ENCODE measurements at places on chromosomes 3 and 15. TPM values are rescaled to one million over a fixed set of nuclear protein-coding genes. Genes with fewer than 3 reads are reported as not detected.

Gene PRSS50
- 0.20 TPM for total RNA-seq

GRCh38 chr3:98722389-98722788, 40.8 kb upstream of the ST3GAL6 start:
- DNase-seq, result no peak

Gene CPN2
- total RNA-seq, result not detected

Gene DZIP1L
- 8.1 TPM for total RNA-seq

GRCh38 chr3:53238051-53238850, 17.6 kb downstream of the TKT start:
- peak; percentile 70 for DNase-seq

GRCh38 chr3:142931222-142931621, 32.3 kb downstream of the PAQR9 start:
- DNase-seq, result no peak

GRCh38 chr15:39413558-39413957, 167.3 kb upstream of the THBS1 start:
- no peak for DNase-seq

Measured in upper lobe of right lung (tissue), 1 donor.